Stimulated activated CD8-positive, alpha-beta memory T cell treated with anti-CD3 and anti-CD28 coated beads, Interleukin-4, amount 100 ng/mL, for 1 hour (primary cell): ENCODE measurements at places on chromosomes 7 and 10.

DNA sequence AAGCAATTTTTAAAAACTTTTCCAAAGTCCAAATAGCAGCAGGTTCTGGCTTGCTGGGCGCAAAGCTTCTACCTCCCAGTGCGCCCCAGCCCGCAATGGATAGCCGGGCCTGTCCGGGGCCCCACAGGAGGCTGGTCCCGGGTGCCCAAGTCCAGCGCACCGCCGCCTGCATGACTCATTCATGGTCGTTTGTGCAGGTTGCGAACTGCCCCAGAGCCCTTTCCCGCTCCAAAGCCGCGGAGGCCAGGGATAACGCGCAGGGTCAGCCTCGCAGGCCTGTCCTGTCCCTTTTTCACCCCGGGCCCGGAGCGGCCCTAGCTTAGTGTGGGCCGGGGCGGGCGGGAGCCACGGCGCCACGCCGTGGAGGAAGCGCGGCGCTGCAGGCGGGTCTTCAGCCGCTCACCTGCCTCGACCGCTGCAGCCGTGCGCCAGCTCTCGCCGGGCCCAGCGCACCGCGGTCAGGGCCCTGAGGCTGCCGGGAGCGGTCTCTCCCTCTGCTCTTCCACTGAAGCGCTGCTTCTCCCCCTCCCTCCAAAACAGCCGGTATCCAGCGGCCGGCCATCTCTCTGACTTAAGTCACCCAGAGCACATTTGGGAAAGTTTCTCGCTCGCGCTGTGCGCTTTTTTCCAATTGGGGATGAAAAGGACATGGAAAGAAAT, 1.7 kb upstream of the EGR2 start:
- no peak for DNase-seq

DNA sequence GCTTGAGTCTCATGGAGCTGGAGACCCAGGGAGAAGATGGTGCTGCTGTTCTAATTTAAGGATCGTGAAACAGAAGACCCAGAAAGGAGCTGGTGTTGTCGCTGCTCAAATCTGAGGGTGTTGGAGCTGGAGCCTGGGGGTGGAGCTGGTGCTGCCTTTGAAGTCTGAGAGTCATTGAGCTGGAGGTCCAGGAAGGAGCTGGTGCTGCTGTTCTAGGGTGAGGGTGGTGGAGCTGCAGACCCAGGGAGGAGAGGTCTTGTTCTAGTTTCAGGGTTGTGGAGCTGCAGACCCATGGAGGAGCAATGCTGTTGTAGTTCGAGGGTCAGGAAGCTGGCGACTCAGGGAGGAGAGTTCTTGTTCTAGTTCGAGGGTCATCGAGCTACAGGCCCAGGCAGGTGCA, 84.1 kb upstream of the ZNF479 start:
- no peak for DNase-seq

DNA sequence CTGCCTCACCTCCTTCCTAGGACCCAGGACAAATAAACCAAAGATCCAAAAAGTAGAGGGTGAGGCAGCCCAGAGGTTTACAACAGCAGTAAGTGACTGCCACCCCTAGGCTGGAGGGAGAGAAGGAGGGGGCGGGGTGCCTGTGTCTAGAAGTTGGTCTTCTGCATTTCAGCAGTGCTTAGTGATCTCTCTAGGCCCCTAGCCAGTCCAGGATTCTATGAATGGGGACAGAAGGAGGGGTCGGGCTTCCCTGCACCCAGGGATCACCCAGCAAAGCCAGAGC, 62.8 kb upstream of the KDM7A start:
- no peak for DNase-seq

- no peak for DNase-seq
Measured at GRCh38 chr10:13984647-13985155, 346.0 kb downstream of the FRMD4A start.

- no peak for DNase-seq
Measured at GRCh38 chr10:93762979-93763391, 5.2 kb downstream of the LGI1 start.

- no peak for DNase-seq
Measured at GRCh38 chr10:1216574-1217236, 160.5 kb downstream of the WDR37 start.

GRCh38 chr7:50088463-50089129, 4.5 kb downstream of the ZPBP start:
- no peak for DNase-seq

- DNase-seq: no peak
Measured at GRCh38 chr10:77970869-77971803, 44.6 kb upstream of the DLG5 start.

GRCh38 chr7:30846378-30846777, 65.3 kb upstream of the AQP1 start:
- DNase-seq: no peak

DNA sequence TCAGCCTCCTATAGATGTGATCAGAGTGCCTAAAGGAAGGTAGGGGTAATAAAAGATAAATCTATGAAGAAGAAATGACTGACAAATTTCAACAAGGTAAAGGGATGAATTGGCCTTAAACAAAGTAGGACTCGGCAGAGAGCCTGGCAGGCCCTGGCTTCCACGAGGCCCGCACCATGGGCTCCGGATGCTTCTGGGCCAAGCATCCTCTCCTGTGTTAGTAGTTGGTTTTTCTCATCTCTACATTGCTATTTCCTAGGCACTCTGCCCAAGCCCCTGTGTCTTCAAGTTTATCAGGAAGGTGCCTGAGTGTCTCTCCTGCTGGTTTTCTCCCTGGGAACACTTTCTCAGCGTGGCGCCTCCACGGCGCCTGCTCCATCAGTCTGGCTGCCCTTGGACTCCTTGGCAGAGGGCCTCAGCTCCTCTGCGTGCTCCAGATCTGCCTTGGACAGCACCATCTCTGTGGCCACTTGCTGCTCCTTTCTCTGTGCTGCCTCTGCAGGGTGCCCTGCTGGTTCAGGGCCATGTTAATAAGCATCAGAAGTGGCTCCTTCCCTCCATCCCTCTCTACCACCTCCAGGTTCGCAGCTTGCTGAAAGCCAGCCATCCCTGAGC, 413.3 kb upstream of the DPP6 start:
- DNase-seq: no peak

DNA sequence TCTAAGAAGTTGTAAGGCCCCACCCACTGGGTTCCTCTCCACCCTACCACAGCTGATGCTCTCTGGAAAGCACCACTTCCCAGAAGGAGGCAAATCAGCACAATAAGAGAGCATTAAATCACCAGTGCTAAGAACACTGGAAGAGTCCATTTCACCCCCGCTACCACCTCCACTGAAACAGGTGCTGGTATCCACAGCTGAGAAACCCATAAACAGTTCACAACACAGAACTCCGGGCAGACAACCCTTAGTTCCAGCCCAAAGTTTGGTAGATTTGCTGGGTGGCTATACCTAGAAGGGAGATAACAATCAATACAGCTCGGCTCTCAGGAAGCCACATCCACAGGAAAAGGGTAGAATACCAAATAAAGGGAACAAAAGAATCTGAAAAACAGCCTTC, 34.1 kb downstream of the ZNF680 start:
- DNase-seq: no peak

GRCh38 chr7:150855476-150856302, 3.4 kb downstream of the AOC1 start:
- no peak for DNase-seq

DNA sequence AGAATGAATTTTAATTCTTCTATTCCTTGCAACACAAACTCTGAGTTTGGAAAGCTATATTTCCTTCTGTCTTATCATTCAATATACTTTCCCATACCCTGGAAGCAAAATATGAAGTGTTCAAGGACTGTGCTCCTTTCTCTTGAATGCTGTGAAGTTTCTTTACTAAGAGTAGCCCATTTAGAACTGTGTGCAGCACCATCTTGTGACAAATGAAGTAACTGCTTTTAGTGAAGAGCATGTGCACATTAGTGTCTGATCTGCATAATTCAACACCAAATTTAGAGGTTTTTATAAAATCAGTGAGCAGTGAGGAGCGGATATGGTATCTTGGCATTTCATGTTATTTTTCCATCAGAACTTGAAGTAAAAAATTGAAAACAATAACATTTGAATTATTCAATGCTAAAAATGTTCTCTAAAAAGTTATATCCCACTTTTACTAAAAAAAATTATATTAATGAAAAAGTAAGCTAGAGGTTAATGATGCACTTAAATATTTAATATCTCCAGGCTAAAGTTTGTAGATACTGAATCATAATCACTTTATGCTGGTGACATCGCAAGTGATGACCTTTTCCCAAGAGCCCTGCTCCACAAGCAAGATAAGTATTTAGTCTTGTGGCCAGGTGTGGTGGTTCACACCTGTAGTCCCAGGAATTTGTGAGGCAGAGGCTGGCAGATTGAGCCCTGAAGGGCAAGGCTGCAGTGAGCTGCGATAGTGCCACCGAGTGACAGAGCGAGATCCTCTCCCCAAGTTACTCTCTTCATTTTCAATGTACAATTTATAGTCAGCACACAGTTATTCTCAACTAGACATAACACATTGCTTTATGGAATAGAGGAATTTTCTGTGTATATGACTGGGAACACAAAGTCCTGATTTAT, 108.8 kb upstream of the PCLO start:
- no peak for DNase-seq

DNA sequence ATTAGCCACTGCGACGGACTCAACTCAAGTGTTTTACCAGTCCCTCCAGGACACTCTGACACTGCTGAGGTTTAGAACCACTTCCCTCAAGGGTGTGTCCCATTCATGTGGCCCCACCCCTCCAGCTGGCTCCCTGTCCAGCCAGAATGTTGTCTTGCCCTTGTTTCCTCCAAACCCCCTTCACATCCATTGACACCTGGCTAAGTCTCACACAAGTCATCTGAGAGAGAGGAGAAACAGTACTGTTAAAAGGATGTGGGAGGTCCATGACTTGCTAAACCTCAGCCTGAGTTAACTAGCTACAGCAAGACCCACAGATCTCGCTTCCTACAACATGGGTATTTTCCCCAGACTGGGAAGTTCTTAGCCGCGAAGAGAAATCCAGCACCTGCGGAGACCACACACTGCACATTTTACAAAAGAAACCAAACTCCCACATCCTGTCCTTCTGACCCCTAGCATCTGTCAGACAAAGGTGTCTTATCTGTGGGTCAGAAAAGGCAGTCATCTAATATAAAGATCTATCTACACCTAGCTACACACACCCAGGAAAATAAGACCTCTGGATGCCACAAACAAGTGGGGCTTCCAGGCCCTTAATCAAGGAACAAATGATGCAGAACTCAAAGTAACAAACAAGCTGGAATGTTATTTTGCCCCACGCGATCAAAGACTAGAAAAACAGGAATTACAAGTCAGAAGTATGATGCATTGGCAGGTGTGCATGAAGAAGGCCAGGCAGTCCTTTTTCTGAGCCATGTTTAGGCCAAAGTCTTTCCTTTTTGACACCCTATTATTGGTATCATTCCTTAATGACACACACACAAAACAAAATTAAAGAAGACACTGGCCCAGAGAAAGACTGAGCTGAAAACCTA, 13.9 kb downstream of the OSBPL3 start:
- no peak for DNase-seq

GRCh38 chr10:123227706-123228105, 73.5 kb downstream of the BUB3 start:
- DNase-seq: no peak

- no peak for DNase-seq
Measured at GRCh38 chr7:31761646-31762045, 74.6 kb downstream of the PPP1R17 start.

DNA sequence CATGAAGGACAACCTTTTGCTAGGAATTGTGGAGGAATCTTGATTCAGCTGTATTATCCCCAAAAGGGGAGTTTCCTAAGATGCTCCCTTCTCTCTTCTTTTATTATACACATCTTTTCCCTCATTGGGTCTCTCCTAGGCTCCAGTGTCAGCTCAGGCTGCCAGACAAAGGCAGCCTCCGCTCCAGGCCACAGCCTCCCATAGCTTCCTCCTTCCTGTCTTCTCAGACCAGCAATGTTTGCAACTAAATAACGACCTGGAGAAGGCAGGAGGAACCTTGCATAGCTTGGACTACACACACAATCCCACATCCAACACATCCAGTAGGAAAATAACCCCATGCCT, 12.3 kb downstream of the SFXN3 start:
- no peak for DNase-seq

DNA sequence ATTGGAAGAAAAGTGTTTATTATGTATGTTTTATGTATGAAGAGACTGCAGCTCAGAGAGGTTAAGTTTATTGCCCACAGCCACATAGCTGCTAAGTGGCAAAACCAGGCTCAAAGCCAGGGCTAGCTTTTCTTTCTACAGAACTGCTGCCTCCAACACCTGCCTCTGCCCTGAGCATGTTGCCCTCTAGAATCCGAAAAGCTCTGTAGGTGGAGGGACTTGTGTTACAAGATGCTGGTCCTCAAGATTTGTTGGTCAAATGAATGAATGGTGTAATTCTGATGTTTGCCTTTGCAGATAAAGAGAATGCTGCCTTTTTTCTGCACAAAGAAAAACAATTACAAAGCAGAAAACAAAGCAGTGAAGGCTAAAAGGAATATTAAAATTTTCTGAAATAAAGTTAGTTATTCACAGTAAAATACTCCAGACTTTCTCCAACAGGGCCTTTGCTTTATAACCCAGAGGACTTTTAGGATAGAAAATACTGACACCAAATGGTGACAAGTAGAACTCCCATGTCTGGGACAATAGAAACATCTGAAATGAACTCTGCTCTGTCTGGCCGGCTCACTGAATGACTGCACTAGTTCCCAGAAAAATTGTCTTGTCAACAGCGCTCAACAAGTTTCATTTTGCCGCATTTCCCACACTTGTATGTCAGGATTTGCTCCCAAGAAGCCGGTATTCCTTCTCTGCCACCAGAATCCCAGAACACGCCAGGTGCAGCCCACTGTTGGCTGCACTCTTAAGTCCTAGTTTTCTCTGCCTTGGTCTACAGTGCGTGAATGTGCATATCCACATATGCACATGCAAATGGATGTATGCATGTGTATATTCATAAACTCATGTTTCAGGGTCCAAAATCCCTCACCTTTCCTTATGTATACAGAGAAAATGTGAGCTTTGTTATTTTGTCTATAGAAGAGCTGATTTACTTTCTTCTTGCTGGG, 11.0 kb upstream of the DNTT start:
- no peak for DNase-seq

- no peak for DNase-seq
Measured at GRCh38 chr10:49277973-49278372, 21.0 kb upstream of the C10orf71 start.

DNA sequence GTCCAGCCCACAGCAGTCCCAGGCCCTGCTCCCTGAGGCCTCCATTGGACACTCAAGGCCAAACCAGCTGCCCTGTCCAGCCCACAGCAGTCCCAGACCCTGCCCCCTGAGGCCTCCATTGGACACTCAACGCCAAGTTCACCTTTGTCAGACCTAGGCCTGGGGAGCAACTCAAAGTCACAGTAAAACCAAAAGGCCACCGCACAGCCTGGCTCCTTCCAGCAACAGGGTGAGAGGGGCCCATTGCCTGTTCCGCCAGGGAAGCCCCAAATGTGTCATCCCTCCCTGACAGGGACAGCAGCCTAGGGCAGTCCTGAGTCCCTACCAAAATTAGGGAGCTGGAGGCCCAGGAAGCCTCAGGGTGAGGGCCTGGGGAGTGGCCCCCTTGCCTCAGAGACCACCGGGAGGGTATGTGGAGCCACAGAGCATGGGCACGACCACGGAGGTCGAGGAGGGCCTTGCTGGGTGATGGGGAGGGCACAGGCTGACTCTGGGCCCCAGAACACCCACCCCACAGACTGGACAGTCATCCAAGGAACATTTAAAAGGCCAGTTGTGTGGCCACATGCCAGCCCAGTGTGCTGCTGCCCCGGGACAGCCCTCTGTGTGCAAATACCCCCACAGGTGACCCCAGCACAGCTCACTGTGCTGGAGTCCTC, 66.5 kb upstream of the PPP2R2D start:
- no peak for DNase-seq
